Activated CD8-positive, alpha-beta memory T cell treated with anti-CD3 and anti-CD28 coated beads, Interleukin-2, amount 10 ng/mL, durations not matched to agents 7 days and 5 days (primary cell): ENCODE measurements at places on chromosomes 7 and 10.
A peak's percentile ranks its signal among the peaks of the same experiment; 100 is the strongest.

- DNase-seq: peak; percentile 51
These were observed 43.8 kb upstream of the RPA3 start for GRCh38 chr7:7761974-7762779.

GRCh38 chr7:99531354-99531765 lies 20.6 kb downstream of the FAM200A start:
- no peak for DNase-seq

DNA sequence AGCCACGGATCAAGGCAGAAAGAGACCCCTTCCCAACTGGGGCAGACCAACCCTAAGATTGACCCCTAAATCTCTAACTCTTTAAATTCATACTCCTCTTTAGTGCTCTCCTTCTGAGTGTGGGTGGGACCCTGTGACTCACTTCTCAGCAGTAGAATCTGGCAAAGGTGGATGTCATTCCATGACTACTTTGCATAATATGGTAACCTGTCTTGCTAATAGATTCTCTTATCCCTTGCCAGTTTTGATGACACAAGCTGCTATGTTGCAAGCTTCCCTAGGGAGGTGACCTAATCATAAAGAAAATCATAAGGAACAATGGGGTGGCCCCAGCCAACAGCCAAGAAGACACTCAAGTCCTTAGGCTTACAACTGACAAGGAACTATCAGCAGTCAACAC lies 155.4 kb upstream of the VWC2 start:
- no peak for DNase-seq

DNA sequence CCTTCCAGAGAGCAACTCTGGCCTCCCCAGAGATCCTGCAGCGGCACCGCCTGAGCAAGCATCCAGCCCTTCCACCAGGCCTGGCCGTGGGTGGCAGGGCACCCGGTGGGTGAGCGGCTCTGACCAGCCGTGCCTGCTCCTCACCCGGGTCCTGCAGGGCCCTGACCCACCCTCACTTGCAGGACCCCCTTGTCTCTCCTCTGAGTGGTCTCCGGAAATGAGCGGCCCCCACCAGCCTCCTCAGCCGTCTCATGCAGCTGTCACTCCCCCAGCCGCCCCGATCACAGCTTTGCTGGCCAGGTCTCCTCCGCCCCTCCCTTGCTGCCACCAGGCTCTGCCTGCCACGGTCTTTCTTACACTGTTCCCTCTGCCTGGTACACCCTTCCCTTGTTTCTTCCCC lies 218.2 kb downstream of the TCERG1L start:
- no peak for DNase-seq
